ENCODE measurements at places on chromosomes 2 and 18.

DNA sequence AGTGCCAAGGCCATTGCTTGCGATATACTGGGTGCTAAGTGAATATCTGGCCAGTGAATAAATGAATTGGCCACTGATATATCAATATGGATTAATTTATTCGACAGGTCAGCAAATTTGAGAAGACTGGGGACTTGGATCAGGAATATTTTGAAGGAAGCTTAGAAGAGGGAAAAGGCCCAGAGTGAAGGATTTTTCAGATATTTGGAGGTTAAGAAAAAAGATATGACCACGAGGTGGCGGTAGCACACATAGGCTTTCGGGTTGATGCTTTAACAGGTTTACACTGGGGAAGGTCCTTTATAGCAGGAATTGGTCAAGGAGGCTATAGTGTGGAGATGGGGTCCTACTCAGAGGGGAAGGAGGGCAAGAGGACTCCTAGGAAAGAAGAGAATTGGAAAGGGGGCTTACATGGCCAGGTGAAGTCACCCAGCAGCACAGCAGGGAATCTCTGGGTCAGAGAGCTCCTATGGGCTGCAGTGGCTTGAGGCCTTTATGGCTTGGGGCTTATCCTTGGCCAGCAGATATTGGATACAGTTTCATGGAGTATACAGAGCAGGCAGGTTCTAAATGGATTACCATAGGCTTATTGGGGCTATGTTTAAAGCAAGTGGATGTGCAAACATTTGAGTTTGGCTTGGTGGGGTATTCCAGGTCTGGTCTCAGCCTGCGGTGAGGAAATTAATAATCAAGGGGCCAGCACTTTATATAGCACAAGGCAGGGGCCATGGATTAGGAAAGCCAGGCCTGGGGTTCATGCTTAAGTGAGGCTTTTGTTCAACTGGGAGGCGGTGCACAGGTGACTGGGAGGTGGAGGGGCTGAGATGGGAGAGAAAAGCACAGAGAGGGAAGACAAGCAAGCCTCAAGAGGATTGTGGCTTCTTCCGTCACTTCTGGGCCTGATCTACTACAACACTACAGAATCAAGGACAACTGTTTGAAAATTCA is 9.7 kb downstream of the IL1RN start:
- DNase-seq, result peak; percentile 60

DNA sequence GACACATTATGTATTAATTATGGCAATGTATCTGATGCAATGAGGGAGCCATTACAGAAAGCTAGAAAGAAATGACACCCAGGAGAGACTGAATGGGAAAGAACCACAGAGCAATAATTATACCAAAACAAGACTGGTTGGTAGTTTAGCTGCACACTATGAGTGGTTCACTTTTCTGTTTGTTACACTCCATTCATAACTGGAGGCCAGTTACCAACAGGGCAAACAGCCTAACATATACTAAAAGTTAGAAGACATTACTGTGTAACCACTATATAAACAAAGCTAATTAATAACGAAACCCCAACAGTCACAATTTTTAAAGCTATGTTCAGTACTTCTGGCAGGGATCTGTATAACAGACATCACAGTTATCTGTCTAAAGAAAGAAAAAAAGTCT is 49.4 kb downstream of the NBAS start:
- DNase-seq, result no peak

- DNase-seq, result no peak
These were observed 61.1 kb upstream of the ID2 start for GRCh38 chr2:8620611-8621382.

- DNase-seq, result no peak
These were observed 698.3 kb upstream of the HS6ST1 start for GRCh38 chr2:129016972-129017371.

DNA sequence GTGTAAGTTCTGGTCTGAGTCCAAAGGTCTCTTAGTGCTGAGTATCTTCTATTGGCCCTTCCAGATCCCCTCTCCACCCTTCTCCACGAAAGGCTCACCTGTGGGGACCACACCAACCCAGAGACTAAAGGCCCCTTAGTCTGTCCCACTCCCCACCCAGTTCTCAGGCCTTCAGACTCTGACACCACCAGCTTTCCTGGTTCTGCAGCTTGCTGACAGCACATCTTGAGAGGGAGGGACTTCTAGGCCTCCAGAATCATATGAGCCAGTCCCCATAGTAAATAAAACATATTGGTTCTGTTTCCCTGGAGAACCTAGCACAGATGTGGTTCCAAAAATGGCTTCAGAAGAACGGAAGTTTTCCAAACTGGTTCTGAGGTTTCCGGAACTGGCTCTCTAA is 38.5 kb upstream of the KLF11 start:
- DNase-seq, result no peak

DNA sequence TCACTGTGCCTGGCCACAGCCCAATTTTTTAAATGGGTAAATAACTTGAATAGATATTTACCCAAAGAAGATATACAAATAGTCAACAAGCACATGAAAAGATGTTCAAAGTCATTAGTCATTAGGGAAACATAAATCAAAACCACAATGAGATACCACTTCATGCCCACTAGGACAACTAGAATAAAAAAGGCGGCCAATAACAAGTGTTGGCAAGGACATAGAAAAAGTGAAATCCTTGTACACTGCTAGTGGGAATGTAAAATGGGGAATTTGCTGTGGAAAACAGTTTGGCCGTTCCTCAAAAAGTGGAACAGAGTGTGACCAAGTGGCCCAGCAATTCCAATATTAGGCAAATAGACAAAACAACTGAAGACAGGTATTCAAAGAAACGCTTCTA is 270.1 kb downstream of the TFCP2L1 start:
- no peak for DNase-seq

- peak; percentile 90 for DNase-seq
These were observed 26.5 kb downstream of the CRACDL start for GRCh38 chr2:98909317-98910211.

GRCh38 chr2:226300196-226300886 is 499.3 kb downstream of the IRS1 start:
- no peak for DNase-seq

DNA sequence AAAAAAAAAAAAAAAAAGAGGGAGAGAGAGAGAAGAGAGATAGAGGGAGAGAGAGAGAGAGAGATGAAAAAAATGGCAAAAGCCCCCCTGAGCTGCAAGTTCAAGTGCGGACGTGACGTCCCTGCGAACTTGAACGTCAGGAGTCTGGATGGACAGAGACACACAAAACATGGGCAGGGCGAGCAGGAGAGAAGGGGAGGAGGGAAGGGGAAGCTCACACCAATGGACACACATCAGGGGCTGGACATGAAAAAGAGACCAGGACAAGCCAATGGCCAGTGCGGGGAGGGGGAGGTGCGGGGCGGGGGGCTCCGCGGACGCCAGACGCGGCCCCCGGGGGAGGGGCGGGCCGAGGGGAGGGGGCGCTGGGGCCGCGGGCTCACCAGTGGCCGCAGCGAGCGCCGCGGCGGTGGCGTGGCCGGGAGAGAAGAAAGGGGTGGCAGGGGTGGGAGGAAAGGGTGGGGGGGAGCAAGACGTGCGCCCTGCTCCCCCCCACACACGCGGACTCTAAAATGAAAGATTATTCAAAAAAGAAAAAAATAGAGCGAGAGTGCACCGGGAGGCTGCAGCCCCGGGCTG is at the start of gene BCL11A:
Gene BCL11A, minus strand, starts transcription at position 160 of the 579 bp plus-strand sequence. CDS start 384 bp downstream, outside the sequence.
- peak; percentile 48 for DNase-seq
